ENCODE measurements at places on chromosomes 2 and 18. TPM values are rescaled to one million over a fixed set of nuclear protein-coding genes. Genes with fewer than 3 reads are reported as not detected.

Gene TMEM247
- not detected for total RNA-seq

Gene STON1
- total RNA-seq, result not detected

Gene MOGAT1
- 4.3 TPM for total RNA-seq

Gene DUSP2
- not detected for total RNA-seq

Gene SLC19A3
- 2.3 TPM for total RNA-seq

Gene IGFBP2
- total RNA-seq, result 0.45 TPM

Gene HOXD8
- total RNA-seq, result not detected

Gene HOXD3
- total RNA-seq, result 0.08 TPM

Gene DOK1
- 0.53 TPM for total RNA-seq

Gene CSRNP3
- not detected for total RNA-seq

Gene CHRNA1
- not detected for total RNA-seq

Gene XIRP2
- 0.04 TPM for total RNA-seq

Gene VSNL1
- total RNA-seq, result 63.2 TPM

Gene SKA1
- 28.3 TPM for total RNA-seq

Gene AKAIN1
- not detected for total RNA-seq

Gene CD8A
- total RNA-seq, result not detected

Gene DSEL
- total RNA-seq, result 0.06 TPM

Gene MAIP1
- 72.9 TPM for total RNA-seq

Gene ACADL
- total RNA-seq, result not detected

Gene C2orf78
- not detected for total RNA-seq

Gene ALPG
- total RNA-seq, result not detected

Gene TPO
- total RNA-seq, result not detected

Gene ZSWIM2
- not detected for total RNA-seq

Gene ANTXR1
- 12.7 TPM for total RNA-seq

Gene IL1RL1
- total RNA-seq, result 0.06 TPM

Gene PHOSPHO2
- total RNA-seq, result 11.4 TPM

Gene IL36G
- total RNA-seq, result not detected

Gene TCF23
- total RNA-seq, result 0.04 TPM

Gene LOXHD1
- not detected for total RNA-seq

Gene SCTR
- not detected for total RNA-seq

Gene EFR3B
- 0.42 TPM for total RNA-seq

Gene TDRD15
- total RNA-seq, result 0.29 TPM

Gene RTP5
- not detected for total RNA-seq

Gene DCDC2C
- not detected for total RNA-seq

Gene KCNG2
- not detected for total RNA-seq

Gene DSG4
- total RNA-seq, result not detected

Gene SKOR2
- not detected for total RNA-seq

Gene RNF152
- total RNA-seq, result not detected

Gene SALL3
- not detected for total RNA-seq

Gene NIFK
- total RNA-seq, result 105 TPM

Gene SESTD1
- total RNA-seq, result 105 TPM

Gene RNU2-63P
- total RNA-seq, result 6.8 TPM

Gene CRYGC
- total RNA-seq, result not detected

Gene ALLC
- total RNA-seq, result 0.11 TPM

Gene UCN
- 0.36 TPM for total RNA-seq

Gene RAB27B
- not detected for total RNA-seq

Gene MROH2A
- total RNA-seq, result 0.04 TPM

Gene CYTIP
- not detected for total RNA-seq

Gene TXNDC2
- not detected for total RNA-seq

Gene CCDC150
- total RNA-seq, result 9.1 TPM

All from HepG2 (cell line).